ENCODE measurements at places on chromosomes 6 and 20.

DNA sequence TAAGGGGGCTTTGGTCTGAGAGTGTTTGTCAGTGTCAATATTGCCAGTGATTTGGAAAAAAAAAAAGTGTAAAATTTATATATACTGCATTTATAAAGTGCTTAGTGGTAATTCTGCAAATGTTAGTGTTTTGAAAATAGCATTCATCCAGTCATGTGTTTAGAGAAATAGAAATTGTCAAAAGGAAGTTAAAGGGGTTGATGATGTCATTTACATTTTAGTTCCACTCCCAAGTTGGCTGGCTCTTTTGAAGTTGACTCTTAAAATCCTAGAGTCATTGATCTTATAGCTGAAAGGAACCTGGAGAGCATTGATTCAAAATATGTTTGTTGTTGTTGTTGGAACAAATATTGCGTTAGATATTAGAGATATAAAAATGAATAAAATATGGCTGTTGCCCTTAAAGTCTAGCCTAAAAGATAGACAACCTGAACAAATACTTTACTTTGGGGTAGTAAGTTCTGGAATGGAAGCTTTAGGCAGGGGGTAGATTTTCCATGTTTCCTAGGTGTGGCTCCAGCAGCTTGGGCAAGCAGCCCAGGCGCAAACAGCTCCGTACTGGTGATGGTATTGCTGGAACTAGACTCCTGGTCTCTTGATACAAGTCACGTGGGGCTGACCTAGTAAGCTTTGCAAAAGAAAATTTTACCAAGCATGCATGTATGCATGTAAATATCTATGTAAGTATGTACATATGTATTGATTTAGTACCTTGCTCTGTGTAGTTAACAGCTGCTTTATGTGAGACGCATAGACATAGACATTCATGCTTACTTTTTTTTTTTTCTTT, 46.3 kb downstream of the HIVEP1 start:
- no peak for DNase-seq

- no peak for DNase-seq
These were observed 44.1 kb upstream of the FAM8A1 start for GRCh38 chr6:17556014-17556413.

- peak; percentile 84 for DNase-seq
These were observed 14.3 kb upstream of the PTCRA start for GRCh38 chr6:42901538-42901957.

- DNase-seq = no peak
These were observed 17.4 kb upstream of the RNF39 start for GRCh38 chr6:30092852-30093543.

DNA sequence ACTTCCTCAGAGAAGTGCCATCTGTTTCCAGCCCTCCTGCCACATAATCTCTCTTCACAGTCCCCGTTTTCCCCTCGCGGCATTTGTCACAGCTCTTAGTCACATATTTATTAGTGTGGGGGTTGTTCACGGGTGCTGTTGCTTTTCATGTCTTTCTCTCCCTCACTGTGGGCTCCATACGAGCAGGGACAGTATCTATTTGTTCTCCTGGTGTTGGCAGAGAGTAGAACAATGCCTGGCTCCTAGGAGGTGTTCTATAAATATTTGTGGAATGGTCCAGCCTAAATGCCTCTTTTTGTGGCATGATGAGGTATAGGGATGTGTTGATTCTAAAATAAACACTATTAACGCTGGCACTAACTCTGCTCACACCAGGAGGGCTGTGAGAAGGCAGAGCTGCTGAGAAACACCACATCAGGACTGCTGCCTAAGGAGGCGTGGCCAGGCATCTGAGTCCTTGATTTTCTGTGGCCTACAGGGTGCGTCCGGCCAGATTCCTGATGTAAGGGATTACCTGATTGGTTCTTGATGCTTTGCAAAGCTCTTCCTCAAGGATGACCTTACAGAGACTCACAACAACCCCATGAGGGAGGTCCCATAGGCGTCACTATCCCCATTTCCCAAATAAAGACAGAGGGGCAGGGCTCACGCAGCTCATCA, 219.8 kb upstream of the ARID1B start:
- peak; percentile 78 for DNase-seq

- no peak for DNase-seq
These were observed 17.4 kb upstream of the PBOV1 start for GRCh38 chr6:138235693-138236092.

GRCh38 chr6:124064317-124065113, 260.9 kb downstream of the NKAIN2 start:
- no peak for DNase-seq

DNA sequence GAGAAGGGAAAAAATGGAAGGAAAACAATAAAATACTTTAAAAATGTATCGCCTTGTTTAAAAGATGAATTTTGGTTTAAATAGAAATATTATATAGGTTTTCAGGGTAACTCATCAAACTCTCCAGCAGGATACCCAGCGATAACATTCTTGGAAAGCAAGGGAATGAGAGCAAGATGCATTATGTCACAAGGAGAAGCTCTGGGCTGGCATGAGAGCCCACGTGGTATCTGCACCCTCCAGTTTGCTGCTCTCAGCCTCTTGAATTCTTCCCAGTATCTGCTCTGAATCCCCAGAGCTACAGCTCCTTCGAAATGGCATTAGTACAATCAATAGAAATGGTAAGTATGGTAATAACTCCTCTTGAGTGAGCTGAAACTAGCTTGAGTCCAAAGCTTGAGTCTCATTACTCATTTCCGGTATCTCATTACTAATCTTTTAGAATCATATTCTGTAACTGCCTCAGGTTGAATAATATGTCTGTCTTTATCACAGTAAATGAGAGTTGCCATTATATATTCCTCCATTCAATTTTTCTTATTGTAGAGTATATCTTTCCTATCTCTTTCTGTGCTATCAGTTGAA, 4.9 kb upstream of the TMEM242 start:
- DNase-seq = no peak

- DNase-seq = no peak
These were observed 5.8 kb downstream of the IFNGR1 start for GRCh38 chr6:137213331-137213740.

DNA sequence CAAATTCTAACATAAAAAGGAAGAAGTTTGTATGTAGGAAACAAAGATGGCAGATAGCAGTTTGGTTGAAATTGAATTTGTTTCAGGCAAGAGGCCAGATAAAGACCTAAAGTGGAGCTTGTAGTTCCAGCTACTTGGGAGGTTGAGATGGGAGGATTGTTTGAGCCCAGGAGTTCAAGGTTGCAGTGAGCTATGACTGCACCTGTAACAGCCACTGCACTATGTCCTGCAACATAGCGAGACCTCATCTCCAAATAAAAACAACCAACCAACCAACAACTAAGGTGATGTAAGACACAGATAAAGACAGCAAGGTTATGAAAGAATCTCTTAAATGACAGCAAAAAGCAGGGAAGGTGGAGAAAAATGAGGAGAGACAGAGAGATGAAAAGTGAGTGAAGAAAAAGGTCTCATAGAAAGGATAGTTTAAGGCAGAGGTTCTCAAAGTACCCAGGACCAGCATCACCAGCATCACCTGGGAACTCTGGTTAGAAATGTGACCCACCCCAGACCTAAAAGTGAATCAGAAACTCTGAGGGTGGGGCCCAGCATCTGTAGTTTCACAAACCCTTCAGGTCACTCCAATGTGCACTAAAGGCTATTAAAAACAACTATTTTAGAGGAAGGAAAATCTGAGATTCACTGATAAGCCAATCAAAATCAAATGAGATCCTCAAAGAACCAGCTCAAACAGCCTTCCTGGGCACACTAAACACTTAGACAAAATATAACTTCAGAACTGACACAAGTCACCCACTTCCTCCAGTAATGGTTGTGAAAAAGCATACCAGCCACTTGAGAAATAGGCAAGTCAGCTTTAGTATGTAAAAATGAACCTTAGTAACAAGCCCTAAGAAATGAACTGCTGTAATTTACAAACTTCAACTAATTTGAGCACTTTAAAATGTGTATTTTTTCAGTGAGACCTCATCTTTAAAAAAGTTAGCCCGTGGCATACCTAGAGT, 57.6 kb downstream of the FAM184A start:
- DNase-seq = no peak

- DNase-seq = no peak
These were observed 91.2 kb downstream of the ANKRD60 start for GRCh38 chr20:58137236-58137635.

GRCh38 chr20:7695051-7695495, 245.2 kb downstream of the HAO1 start:
- DNase-seq = no peak

GRCh38 chr20:6705106-6705766, 62.2 kb upstream of the BMP2 start:
- peak; percentile 41 for DNase-seq

DNA sequence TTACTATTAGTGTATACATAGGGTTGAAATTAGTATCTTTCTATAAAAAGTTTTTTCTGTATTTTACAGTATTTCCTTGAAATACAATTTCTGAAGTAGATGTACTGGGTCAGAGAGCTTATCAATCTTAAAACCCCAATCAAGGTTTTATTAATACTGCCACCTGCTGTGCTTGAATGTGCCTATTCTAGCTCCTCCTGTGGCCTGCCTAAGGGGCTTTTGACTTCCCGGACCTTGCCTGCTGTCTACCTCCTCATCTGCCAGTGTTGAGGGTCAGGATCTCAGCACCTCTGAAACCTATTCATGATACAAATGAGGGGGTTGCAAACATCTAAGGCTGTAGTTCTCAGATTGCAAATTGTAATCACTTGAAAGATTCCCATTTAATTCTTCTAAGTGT, 9.2 kb downstream of the PACRG start:
- DNase-seq = no peak

DNA sequence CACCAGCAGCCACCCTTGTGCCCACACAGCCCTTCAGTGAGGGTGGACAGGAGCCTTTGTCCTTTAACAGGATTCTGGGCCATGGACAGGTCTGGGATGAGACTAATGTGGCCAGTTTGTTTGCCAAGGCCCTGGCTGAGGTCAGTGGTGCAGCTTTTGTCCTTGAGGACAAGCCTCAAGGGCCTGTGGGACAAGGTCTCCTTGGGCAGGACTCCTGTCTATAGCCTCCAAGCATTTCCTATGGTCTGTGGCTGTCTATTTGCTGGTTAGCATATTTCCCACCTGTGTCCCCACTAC, 44.1 kb downstream of the SUN5 start:
- DNase-seq = no peak

- peak; percentile 93 for DNase-seq
These were observed 28.3 kb upstream of the FAM83C start for GRCh38 chr20:35320396-35321126.

GRCh38 chr20:47137231-47137870, 219.1 kb downstream of the ZMYND8 start:
- peak; percentile 69 for DNase-seq

GRCh38 chr6:54503144-54503543, 194.9 kb downstream of the TINAG start:
- DNase-seq = no peak

GRCh38 chr20:13772529-13772928, 12.2 kb downstream of the ESF1 start:
- no peak for DNase-seq

DNA sequence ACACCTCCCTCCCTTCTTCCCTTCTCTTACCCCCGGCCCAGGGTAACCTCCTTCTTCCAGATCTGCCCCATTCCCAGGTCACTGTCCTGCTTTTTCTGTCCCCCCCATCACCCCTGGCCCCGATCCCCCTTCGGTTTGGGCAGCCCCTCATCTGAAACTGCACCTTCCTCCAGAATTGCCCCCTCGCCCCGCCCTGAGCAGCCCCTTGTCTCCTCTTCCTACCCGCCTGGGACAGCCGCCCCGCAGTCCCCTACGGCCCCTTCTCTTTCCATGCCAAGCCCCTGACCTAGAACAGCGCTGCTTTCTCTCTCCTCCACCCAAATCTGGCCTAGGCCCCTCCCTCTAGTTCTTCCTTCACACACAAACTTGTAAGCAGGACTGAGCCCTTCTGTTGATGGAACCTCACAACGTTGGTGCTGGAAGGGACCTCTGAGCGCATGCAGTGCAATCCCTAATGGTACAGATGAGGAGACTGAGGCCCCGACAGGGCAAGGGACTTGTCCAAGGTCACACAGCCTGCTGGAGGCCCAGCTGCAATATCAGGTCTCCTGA, 630 bp downstream of the PPP2R5D start:
- peak; percentile 6 for DNase-seq

GRCh38 chr20:62965363-62965771, 12.9 kb downstream of the SLC17A9 start:
- DNase-seq = no peak

DNA sequence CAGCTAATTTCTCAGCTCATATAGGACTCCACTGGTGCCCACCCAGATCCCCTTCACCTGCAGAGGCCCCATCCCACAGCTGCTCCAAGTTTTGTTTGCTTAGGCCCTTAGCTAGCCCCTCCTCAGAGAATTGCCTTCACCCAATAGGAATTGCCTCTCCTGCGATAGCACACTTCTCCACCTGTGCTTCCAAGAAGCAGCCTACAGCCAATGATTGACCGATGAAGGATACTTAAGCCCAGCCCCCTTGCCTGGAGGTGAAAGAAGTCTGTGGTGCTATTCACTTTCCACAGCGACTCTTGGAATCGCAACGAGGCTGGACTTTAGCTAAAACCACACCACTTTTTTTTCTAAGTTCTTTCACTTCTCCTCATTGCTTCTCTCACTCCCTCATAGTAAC, 353.2 kb upstream of the BTBD3 start:
- no peak for DNase-seq

DNA sequence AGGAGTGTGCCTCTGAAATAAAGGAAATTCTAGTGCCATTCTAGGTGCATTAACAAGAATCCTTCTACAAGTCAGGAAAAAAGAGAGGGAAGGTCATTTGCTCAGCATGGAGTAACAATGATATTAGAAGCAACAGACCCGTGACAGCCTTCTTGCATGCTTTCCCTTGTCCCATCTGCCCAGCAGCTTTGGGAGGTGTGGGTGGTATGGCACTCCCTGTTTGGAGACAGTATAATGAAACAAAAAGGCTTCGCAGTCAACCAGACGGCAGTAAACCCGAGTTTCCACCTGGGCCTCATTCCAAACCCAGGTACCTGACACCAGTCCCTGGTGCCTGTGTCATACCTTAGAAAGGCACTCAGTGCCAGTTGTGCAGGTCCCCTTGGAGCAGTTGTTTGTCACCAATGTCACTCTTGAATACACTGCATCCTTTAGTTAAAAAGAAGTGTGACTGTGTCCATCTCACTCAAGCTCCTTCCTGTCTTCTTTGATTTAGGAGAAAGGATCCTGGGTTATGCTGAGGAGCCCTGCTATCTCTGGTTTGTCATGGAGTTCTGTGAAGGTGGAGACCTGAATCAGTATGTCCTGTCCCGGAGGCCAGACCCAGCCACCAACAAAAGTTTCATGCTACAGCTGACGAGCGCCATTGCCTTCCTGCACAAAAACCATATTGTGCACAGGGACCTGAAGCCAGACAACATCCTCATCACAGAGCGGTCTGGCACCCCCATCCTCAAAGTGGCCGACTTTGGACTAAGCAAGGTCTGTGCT, 14.7 kb downstream of the STK35 start:
- no peak for DNase-seq

- no peak for DNase-seq
These were observed 70.2 kb downstream of the SSR1 start for GRCh38 chr6:7242835-7243178.

- DNase-seq = no peak
These were observed 1.2 kb upstream of the SLC24A3 start for GRCh38 chr20:19211252-19211651.

Measured in fibroblast of skin of scalp (primary cell).